ENCODE measurements at places on chromosomes 12 and 14.

- DNase-seq = no peak
Observed at GRCh38 chr12:41564816-41565215, 376.7 kb downstream of the PDZRN4 start.

DNA sequence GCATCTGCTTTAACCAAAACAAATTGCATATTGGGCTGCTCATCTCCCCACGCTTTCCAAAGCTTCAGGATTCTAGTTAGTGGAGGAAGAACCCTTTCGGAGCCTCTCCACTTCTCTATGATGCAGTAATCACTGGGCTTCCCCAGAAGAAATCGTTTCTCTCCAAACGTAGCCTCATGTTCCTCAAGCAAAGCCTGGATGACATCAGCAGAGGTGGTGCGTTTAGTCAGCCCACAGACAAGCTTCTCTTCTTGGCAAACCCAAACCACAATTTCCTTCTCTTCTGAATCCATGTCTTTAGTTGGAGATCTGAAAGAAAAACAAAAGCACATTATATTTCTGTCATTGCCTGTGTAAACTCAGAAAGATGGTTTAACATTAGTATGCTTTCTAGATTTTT lies 30.6 kb downstream of the RASSF9 start:
- DNase-seq = no peak

DNA sequence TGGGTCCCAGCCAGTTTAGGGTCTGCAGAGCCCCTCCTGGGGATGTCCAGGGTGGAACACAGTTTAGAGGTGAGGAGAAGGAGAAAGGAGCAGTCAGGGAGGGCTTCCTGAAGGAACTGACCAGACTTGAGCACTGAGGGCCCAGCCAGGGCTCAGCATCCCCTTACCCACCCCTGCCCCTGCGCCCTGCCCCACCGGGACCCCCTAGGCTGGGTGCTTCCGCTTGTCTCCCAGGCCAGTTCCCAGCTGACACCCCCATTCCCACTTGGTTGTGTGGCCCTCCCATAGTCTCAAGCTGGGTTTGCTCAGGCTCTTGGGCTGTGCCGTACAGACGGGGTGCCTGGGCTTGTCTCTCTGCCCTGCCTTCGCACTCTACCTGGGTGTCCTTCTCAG lies 26.3 kb upstream of the KIF26A start:
- no peak for DNase-seq

DNA sequence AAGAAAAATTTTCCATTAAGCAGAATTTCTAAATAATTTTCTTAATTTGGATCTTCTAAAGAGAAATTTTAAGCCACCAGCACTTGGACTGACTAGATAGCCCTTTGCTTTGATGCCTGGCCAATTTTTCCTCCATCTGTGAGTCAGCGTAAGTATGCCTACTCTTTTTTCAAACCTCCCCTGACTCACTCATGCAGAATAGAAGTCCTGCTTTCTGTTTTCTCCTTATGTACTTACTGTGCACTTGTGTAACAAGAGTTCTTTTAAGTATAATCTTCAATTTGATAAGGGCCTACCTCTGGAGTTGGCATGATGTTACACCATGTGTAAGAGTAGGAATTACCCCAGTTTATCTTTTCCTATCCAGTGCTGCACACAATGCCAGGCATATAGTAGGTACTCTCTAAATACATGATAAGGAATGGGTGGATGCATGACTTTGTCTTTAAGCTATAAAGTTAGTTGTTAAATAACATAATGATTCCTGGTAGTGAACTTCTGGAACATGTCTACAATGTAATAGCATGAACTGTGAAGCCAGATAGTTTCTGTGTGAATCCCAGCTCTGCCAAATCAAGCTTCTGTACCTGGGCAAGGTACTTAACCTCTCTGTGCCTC lies 329.6 kb downstream of the TMTC2 start:
- DNase-seq = no peak

DNA sequence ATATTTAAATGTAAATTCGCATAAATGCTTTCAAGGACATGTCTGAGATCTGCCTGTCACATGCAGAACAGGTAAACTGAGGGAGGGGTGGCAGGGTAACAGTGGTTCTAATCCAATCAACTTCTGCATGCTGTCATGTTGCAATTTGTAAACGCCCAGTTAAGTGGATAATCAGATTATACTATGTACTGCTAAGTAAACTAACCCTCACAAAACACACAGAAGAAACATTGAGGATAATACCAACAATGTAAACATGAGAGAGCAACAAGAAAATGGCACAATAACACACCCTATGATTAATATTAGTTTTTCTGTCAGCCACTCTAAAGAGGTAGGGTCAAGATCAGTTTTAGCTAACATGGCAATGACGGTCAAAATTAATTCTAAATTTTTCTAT lies 123.7 kb downstream of the KIF21A start:
- no peak for DNase-seq

DNA sequence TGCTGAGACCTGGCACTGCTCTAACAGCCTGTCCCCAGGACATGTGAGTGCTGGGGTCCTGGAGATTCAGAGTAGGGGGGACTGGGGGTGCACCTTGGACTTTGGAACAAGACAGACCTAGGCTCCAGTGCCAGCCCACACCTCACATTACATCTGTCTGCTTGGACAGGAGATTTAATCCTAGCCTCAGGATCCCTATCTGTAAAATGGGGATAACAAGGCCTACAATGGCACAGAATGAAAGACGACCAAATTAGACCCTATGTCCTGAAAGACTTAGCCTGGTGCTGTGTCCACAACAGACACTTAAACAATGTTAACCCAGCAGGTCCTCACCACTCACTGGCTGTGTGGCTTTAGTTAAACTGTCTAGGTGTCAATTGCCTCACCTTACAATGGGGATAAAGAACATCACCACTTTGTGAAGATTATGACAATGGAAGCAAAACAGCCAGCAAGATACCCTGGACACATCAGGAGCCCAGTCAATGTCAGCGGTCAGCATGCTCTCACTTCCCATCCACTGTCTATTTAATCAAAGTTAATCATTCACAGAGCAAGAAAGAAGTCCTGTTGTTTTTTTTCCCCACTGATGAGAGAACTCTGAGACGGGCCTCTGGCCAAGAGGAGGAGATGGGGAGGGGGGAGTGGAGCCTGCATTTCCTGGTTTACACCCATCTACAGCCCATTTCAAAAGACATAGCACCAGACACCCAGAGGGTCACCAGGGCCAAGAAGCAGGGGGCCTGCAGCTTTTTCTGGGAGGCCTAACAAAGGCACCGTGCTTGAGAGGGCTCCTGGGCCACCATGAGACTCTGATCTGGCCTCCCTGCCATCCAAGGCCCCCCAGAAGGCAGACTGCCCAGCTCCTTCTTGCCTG lies 40.6 kb downstream of the ACTN1 start:
- DNase-seq = no peak

GRCh38 chr14:59339524-59340330 lies 125.5 kb downstream of the GPR135 start:
- DNase-seq = no peak

DNA sequence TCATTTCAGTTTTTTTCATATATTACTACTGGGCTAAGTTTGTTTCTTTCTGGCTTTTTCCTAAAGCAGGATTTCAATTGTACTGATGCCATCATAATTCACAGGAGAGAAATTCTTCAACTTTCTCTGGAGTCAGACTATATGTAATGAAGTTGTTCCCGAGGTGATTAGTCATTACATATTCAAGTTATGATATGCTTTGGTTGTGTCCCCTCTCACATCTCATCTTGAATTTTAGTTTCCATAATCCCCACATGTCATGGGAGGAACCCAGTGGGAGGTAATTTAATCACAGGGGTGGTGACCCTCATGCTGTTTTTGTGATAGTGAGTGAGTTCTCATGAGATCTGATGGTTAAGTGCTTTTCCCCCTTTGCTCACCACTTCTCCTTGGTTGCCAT lies 227.5 kb upstream of the LRIG3 start:
- no peak for DNase-seq

- peak; percentile 78 for DNase-seq
Observed at GRCh38 chr12:57836442-57837375, 9.8 kb downstream of the CTDSP2 start.
